ENCODE measurements at places on chromosomes 3 and 15.

DNA sequence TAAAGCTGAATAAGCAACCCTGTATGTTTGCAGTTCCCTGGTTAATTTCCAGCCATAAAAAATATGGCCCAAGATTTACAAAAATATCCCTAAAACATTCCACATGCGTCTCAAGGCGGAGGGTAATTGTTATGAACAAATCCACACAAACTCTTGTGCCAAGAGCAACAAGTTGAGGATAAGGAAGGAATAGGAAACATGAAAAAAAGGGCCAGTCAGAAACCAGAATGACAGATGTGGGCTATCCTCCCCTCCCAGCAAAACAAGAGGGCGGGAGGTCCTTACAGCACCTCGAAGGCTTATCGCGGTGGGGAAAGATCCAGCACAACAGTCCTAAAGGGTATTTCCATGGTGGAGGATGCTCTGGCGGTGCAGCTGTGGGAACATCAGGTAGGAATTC is 155.6 kb upstream of the HES1 start:
- peaks cover 7% of the 10 kb centered on the region for H3K27me3 ChIP-seq
- H3K4me1 ChIP-seq = no peaks in the 10 kb centered on the region
- H3K27ac ChIP-seq = no peak overlapping the region
- H3K4me3 ChIP-seq = no peak overlapping the region

DNA sequence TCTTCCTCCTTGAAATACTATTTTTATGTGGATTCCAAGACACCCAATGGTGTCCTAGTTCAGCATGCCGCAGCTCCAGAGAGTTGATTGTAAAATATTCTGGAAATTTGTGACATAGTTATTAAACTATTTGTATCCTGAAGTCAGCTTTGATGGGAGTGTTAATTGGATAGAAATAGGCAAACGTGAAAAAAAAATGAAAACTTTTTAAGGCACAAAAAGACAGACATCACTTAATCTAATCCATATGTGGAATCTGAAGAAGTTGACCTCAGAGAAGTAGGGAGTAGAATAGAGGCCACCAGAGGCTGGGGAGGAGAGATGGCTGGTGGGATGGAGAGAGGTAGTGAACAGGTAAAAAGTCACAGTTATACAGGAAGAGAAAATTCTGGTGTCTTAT is 704.2 kb downstream of the ROBO1 start:
- H3K27me3 ChIP-seq = no peaks in the 10 kb centered on the region
- no peak for DNase-seq
- H3K36me3 ChIP-seq = no peaks in the 10 kb centered on the region
- no peak overlapping the region for H3K27ac ChIP-seq

DNA sequence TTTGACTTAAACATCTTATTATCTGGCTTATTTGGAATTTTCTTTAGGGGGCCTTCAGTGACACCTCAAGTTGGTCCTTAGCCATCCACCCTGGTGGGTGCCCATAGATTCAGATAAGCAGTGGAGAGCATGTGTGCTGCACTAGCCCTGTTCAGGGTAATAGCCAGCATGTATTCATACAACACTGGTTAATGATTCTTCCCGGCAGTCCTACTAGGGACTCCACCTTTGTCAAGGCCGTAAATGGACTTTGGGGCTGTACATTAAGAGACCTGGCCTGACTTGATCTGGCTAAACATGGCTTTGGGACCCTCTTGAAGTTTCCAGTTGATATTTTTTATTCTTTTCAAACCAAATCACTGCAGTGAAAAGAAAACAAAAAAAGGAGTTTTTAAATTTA is 125.8 kb downstream of the PTPRG start:
- DNase-seq = no peak
- H3K36me3 ChIP-seq = no peaks in the 10 kb centered on the region
- no peak overlapping the region for H3K4me3 ChIP-seq
- no peak overlapping the region for H3K27ac ChIP-seq
- H3K27me3 ChIP-seq = no peaks in the 10 kb centered on the region

DNA sequence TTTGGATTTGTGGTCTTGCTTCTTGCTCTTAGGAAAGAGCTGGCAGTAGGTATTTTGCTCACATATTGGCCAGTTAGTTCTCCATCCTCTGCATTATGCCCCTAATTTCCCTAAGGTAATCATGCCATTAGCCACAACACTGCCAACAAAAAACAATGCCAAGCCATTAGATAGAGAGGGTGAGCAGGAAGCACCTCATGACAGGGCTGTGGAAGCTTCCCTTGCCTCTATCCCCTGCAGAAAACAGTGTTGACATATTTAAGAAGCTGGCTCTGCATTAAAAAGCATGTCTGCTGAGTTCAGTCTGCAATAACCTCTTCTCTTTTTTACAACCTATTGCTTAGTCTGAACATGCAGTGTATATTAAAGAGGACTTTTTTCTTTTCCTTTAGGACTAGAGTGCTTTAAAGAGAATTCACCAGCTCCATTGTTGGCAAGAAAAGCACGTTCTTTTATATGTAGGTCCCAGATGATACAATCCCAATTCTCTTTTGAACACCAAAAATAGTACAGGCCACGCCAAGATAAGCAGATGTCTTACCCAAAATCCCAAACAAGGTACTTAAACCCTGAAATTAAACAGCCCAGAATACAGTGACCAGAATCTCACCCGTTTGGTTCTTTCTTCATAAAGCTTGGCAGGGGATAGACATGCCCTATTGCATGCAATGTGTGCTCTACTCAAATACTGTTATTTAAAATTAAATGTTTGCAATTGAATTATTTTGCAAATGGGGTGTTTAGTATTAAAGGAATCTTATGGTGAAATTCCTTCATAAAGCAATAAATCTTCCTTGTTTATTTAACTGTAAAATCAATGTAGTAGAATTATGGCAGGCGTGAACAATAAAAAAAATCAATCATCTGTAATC is 93.7 kb upstream of the UBE3A start:
- peaks cover 2% of the 10 kb centered on the region for H3K36me3 ChIP-seq
- no peaks in the 10 kb centered on the region for H3K4me1 ChIP-seq
- DNase-seq = no peak
- H3K27me3 ChIP-seq = peaks cover 8% of the 10 kb centered on the region
- no peak overlapping the region for H3K27ac ChIP-seq

DNA sequence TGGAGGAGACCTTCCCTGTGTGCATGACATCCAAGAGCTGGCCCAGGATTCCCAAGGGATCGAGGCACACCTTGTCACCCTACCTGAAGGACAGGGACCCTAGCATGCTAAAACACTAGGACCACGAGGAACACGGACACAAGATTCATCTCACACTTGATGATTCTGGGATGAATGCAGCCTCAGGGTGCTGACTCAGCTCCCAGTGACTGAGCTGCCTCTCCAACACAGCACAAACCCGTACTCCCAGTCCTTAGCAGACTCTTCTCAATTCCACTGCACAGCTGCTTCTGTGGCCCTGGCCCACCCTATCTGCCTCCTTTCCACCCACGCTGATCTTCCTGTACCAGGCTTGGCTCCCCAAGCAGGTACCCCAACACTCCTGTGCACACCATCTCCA is 9.1 kb upstream of the OXTR start:
- H3K27me3 ChIP-seq = peaks cover 26% of the 10 kb centered on the region
- H3K4me3 ChIP-seq = no peak overlapping the region
- H3K4me1 ChIP-seq = no peaks in the 10 kb centered on the region
- no peak for DNase-seq
- H3K36me3 ChIP-seq = no peaks in the 10 kb centered on the region
- no peak overlapping the region for H3K27ac ChIP-seq

GRCh38 chr3:9955067-9955502 is 2.9 kb upstream of the PRRT3 start:
- peaks cover 19% of the 10 kb centered on the region for H3K4me1 ChIP-seq
- H3K4me3 ChIP-seq = no peak overlapping the region
- DNase-seq = no peak
- no peaks in the 10 kb centered on the region for H3K36me3 ChIP-seq
- no peak overlapping the region for H3K27ac ChIP-seq

DNA sequence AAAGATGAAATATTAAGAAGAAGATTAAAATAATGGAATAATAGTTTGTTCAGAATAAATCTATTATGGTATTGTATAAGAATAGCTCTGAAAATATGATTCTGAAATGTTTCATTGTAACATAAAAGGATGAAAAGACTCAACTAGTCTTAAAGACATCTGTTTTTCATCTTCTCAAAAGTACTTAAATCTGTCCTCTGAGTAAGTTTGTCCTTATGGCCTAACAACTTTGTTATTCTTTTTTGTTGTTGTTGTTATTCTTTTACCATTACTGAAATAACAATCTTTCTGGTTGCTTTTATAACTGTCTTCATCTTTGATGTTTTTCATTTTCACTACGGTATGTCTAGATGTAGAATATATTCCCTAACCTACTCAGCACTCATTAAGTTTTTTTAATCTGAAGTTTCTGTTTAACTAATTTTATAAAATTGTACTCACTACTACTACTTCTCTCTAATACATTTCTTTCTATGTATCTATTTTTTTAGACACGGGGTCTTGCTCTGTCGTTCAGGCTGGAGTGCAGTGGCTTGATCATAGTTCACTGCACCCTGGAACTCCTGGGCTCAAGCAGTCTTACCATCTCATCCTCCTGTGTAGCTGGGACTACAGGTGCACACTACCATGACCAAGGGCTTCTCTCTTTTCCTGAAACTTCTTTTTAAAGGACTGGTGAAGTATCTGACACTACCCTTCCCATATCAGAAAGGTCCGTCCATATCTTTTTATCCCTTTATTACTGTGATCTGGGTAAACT is 240.7 kb downstream of the PCCB start:
- H3K4me3 ChIP-seq = no peak overlapping the region
- H3K27me3 ChIP-seq = no peaks in the 10 kb centered on the region
- DNase-seq = no peak
- H3K27ac ChIP-seq = no peak overlapping the region
- peaks cover 72% of the 10 kb centered on the region for H3K36me3 ChIP-seq

- no peaks in the 10 kb centered on the region for H3K27me3 ChIP-seq
- peak overlapping the region; percentile 90 for H3K4me3 ChIP-seq
- no peaks in the 10 kb centered on the region for H3K36me3 ChIP-seq
These were observed 1.0 kb downstream of the TMCC1 start for GRCh38 chr3:129892486-129892856.

- no peaks in the 10 kb centered on the region for H3K36me3 ChIP-seq
- H3K27ac ChIP-seq = no peak overlapping the region
- DNase-seq = no peak
- H3K27me3 ChIP-seq = no peaks in the 10 kb centered on the region
- H3K4me3 ChIP-seq = no peak overlapping the region
These were observed 126.0 kb downstream of the MYLK start for GRCh38 chr3:123758081-123758564.

DNA sequence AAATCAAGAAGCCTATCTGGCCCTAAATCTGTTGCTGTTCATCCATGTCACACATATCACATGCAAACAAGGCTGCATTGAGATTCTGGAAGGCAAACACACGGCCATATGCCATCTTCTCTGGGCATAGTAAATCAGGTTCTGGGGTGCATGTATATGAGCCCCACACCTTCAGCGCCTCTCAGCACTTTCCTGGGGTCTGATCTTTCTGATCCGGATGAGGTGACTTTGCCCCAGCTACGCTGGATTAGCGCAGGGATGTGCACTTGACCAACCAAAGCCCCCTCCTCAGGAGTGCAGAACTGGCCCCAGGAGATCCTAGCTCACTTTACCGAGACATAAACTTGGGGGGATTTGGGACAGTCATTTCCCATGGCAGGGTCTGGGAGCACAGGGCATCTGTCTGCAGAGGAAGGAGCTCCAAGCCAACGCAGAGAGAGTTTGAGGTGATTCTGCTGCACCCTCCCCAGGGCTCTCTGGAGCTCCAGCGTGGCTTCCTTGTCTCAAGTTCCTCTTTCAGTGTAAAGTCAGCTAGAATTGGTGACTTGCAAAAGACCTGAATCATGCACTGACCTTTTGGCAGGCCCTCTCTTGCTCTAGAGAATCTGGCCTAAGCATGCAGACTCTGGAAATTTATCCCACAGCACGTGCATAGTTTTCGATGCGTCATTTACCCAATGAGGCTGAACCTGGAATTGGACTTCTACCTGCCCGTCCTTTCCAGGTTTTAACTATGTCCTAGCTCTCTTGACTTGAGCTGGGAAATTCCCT is 63.5 kb upstream of the KLF13 start:
- H3K27ac ChIP-seq = peak overlapping the region; percentile 60
- H3K27me3 ChIP-seq = no peaks in the 10 kb centered on the region
- DNase-seq = no peak

- H3K4me3 ChIP-seq = no peak overlapping the region
- no peaks in the 10 kb centered on the region for H3K4me1 ChIP-seq
- no peak overlapping the region for H3K27ac ChIP-seq
- no peaks in the 10 kb centered on the region for H3K36me3 ChIP-seq
- peaks cover 9% of the 10 kb centered on the region for H3K27me3 ChIP-seq
- no peak for DNase-seq
These were observed 14.0 kb downstream of the TRIM71 start for GRCh38 chr3:32831791-32832190.

DNA sequence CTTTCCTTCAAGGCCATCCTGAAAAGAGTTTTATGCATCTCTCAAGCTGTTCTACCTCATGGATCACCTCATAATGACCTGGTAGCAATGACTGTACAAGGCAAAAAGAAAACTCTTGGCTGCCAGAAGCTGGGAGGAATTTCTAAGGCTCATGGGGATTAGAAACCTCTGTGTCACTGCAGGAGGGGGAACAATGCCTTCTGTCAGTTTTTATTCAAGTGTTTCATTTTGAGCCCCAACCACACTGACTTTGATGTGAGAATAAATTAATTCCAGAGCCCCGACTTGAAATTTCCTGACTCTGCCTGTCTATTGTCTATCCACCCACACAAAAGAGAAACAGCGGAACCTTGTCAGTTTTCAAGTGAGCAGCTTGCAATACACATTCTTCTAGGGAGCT is 58.7 kb upstream of the MRPL3 start:
- H3K4me3 ChIP-seq = no peak overlapping the region
- H3K36me3 ChIP-seq = no peaks in the 10 kb centered on the region
- H3K27me3 ChIP-seq = peaks cover 25% of the 10 kb centered on the region
- no peak overlapping the region for H3K27ac ChIP-seq

DNA sequence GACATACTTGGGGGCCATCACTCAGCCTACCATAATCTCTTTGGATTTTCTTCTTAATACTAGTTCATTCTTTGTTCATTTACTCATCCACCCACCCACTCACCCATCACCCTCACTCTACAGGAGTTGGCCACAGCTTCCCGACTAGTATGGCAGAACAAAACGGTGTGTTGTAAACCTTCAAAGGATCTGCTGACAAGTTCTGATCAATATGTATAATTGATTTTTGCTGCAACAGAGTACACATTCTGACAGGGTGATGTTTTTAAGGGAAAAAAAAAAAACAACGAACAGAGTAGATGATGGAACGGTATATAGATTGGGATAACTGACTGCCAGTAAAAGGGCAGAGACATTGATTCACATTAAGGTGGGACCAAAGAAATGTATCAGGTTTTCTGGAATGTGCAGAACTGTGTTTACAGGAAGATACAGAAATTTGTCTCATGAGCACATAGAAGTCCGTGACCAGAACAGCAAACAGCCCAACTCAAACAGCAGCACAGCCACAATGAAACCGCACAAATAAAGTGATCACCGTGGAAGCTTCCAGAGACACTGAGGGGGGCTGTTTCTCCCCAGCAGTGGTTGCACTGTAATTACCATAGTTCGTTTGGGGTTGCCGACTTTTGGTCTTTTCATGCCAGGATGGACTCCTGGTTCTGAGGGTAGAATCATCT is 931.9 kb downstream of the FHIT start:
- DNase-seq = no peak
- H3K4me1 ChIP-seq = peaks cover 2% of the 10 kb centered on the region
- H3K36me3 ChIP-seq = no peaks in the 10 kb centered on the region
- no peak overlapping the region for H3K4me3 ChIP-seq
- no peak overlapping the region for H3K27ac ChIP-seq

Measured in naive thymus-derived CD8-positive, alpha-beta T cell (primary cell).